ENCODE measurements at places on chromosomes 4 and X. TPM values are rescaled to one million over a fixed set of nuclear protein-coding genes. Genes with fewer than 3 reads are reported as not detected.

The DMP1 gene
- not detected for total RNA-seq

The NAA11 gene
- total RNA-seq: not detected

The PAGE3 gene
- not detected for total RNA-seq

The PRSS12 gene
- 8.0 TPM for total RNA-seq

DNA sequence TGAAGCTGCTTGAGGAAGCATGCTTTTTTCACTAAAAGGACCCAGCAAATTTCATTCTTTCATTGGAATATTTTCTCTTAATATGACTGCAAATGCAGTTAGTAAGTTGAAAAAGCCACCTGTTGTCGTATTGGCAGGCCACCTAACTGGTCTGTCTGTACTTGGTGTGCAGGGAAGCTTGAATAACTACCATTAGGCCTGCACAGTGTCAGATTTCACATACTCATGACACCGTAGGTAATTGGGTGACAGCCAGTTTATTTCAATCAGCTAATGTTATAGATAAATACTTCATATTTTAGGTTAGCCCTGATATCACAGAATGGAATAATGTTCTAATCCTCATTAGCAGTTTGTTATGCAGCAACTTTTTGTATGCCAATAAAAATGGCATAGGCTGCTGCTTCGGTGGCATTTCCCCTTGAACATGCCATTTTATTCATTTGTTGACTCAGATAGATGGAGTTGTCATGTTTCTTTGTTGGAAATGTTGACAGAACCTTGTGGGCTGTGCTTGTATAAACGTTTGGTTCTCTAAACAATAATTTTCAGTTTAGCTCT is 173.7 kb downstream of the RPA4 start:
- no peak overlapping the region for H3K27ac ChIP-seq
- no peaks in the 10 kb centered on the region for H3K27me3 ChIP-seq
- H3K4me1 ChIP-seq: no peaks in the 10 kb centered on the region
- DNase-seq: no peak
- H3K36me3 ChIP-seq: no peaks in the 10 kb centered on the region
- H3K4me3 ChIP-seq: no peak overlapping the region

- peak overlapping the region; percentile 58 for H3K27ac ChIP-seq
- no peaks in the 10 kb centered on the region for H3K27me3 ChIP-seq
- no peak overlapping the region for H3K4me3 ChIP-seq
- H3K4me1 ChIP-seq: peaks cover 16% of the 10 kb centered on the region
- no peak for DNase-seq
Measured at GRCh38 chr4:48968814-48969213, 17.3 kb upstream of the CWH43 start.

GRCh38 chr4:1233641-1234308 is 15.2 kb downstream of the CTBP1 start:
- H3K27me3 ChIP-seq: no peaks in the 10 kb centered on the region
- peak; percentile 65 for DNase-seq
- H3K27ac ChIP-seq: no peak overlapping the region
- peaks cover 42% of the 10 kb centered on the region for H3K4me1 ChIP-seq
- peaks cover 80% of the 10 kb centered on the region for H3K36me3 ChIP-seq

DNA sequence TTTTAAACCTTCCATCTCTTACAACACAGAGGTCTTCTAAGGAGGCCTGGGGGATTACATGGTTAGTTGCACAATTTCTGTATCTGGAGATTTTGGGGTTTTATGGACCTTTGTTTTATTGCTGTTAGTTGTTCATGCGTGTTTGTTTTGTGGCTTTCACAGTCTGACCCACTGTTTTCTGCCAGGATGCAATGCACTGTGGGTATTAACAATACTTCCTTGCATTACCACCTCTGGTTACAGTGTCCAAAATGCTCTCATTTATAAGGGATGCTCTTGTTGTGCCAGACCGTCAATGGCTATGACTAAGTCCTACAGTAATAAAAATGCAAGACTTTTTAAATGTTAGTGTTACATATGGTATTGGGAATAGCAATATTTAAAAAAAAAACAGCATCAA is 730.2 kb downstream of the KCTD8 start:
- H3K4me1 ChIP-seq: no peaks in the 10 kb centered on the region
- no peak overlapping the region for H3K27ac ChIP-seq
- H3K36me3 ChIP-seq: no peaks in the 10 kb centered on the region
- H3K27me3 ChIP-seq: no peaks in the 10 kb centered on the region
- no peak overlapping the region for H3K4me3 ChIP-seq

DNA sequence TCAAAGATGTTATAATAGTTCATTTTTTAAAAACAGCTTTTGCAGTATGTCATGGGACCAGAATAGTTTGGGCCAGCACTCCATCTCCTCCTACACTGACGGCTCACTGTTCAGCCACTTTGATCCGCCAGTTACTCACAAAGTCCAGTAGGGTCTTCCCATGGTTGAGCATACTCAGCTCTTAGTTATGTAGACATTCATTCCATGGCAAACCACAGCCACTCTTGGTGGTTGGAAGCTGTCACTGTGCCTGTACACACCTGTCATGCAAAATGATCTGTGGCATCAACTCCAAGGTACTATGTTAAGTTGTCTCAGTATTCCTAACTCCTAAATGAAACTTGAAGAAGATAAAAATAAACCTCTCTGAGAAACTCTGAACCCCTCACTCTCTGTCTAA is 127.2 kb downstream of the NR3C2 start:
- DNase-seq: no peak
- H3K27ac ChIP-seq: no peak overlapping the region
- H3K27me3 ChIP-seq: no peaks in the 10 kb centered on the region

DNA sequence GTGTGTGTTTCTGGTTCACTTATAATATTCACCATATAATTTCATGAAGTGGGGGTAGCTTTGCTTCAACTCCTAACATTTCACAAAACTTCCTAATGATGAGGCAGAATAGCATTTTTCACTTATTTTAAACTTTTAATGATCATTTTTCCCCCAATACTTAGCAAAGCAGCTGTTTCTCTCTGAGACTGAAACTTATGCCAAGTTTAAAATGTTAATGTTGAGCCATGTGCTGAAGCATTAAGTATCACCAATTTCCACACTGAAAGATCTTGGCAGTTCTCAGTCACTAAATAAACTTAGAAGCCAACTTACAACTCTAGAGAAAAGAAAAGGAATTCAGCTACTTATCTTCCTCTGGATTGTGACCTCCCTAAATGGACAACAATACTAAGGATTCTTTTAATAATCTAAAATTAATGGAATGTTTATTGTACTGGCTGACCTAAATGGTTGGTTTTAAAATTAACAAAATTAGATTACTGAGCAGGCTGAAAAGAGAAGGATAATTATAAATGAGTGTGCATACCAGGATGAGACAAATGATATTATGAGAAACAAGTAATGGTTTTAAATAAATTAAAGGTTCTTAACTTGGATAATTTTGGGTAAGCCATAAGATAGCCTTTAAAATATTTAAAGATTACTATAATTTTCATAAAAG is 1429.4 kb upstream of the ADGRL3 start:
- no peak overlapping the region for H3K27ac ChIP-seq
- H3K4me1 ChIP-seq: no peaks in the 10 kb centered on the region
- H3K27me3 ChIP-seq: no peaks in the 10 kb centered on the region
- no peak overlapping the region for H3K4me3 ChIP-seq
- H3K36me3 ChIP-seq: no peaks in the 10 kb centered on the region

All from suprapubic skin (tissue), 4 donors.